ENCODE measurements at places on chromosomes 3 and 15. TPM values are rescaled to one million over a fixed set of nuclear protein-coding genes. Genes with fewer than 3 reads are reported as not detected.

DNA sequence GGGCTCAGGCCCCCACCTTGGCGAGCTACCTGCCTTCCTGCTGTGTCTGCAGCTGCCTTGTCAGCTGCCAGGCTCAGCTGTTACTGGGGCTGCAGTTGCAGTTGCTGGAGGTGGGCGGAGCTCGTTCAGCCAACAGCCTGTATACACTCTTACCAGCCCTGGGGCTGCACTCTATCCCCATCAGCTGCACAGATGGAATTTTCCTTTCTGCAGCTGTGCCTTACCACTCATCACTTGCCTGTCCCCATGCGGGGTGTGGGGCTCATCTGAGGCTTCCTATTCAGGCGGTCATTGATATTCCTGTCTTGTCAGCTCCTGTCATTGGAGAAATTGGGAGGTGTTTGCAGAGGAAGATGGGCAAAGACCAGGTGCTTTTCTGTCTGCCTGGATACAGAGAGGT is 9.1 kb upstream of the SYN2 start:
- no peak for DNase-seq

- DNase-seq, result peak; percentile 60
Observed at GRCh38 chr3:50237133-50237651, 1.2 kb downstream of the GNAI2 start.

DNA sequence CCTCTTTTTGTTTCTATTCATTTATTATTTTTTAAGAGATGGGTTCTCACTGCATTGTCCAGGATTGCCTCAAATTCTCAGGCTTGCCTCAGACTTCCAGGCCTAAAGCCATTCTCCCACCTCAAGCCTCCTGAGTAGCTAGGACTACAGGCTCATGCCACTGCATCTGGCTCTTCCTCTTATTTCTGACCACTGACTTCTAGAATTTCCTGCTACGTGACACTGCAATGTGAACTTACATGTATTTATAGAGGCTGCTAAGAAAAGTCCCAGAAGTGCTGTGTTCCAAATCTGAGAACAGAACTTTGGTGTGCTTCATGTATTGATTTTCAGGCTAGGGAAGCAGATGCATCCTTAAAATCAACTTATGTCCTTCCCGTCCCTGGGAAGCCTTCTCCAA is 407.4 kb downstream of the RSL24D1 start:
- DNase-seq, result no peak

GRCh38 chr3:157045238-157045850 is 114.6 kb downstream of the CCNL1 start:
- no peak for DNase-seq

DNA sequence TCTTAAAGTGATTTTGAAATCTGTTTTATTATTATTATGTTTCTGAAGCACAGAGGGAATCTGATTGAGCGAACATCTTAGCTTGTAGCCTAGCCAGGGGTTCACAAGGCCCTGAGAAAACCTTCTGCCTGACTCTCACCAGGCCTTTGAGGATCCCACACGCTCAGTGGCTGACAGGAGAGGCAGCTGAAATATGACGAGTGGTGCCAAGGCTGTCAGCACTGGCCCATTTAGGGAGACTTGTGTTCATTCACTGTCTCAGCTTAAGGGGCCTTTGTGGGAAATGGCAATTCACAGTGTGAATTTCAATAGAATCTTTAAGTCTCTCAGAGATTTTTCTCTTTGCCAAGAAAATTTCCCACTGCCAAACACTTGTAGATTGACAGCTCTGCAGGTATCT is 770.9 kb downstream of the TUSC7 start:
- no peak for DNase-seq

DNA sequence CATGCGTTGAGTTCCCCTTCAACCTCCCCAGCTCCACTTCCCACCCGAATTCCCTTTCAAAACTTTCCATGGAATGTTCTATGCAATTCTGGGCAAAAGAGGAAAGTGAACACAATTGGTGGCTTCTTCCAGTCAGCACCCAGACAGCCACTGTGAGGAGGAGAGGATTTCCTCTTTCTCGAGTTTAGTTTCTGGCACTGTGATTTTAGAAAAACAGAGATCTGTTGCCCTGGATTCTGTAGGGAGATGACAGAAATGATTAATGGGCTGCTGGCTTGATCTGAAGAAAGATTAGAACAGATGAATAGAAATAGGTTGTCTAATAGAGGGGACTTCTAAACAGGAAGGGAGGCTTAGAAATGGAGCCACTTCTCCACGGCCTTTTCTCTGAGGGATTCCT is 172.0 kb downstream of the MCTP2 start:
- no peak for DNase-seq

DNA sequence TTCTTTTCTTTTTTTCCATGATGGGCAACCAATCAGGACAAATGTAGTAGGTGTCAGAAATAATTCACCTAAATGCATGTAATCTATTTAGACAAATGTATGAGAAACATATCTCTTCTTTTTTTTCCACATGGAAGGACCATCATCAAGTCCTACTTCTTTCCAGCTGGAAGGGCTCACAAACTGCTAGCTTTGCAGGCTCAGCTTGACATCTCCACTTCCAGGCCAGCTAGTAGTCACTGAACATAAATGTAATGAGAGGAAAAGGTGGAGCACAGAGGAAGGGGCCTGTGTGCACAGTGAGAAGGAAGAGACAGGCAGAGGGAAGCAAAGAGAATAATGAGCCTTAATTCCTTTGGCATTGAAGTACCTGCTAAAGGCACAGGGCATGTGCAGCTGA is 504.9 kb downstream of the MCTP2 start:
- no peak for DNase-seq

- peak; percentile 71 for DNase-seq
Observed at GRCh38 chr3:155870945-155871745, 695 bp downstream of the GMPS start.

GRCh38 chr3:130389743-130390478 is 44.4 kb downstream of the COL6A5 start:
- DNase-seq, result no peak

GRCh38 chr15:64209680-64210334 is 47.0 kb upstream of the PPIB start:
- no peak for DNase-seq

DNA sequence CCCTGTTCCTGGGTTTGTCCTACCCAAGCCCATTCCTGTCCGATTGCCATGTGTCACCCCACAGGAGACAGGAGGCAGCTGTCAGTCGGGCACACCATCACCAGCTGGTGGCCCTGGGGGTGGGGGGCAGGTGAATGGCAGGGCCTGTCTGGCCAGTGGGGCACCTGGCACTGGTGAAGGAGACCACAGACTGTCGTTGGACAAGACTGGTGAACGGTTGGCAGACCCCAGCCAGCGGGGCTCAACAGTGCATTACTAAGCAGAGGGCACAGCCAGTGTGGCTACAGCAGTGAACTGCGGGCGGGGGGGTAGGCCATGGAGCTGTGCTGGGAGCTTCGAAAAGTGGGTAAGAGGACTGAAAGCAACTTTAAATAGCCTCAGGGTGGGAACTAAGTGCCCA is 2.1 kb downstream of the SEMA7A start:
- no peak for DNase-seq

- DNase-seq, result no peak
Observed at GRCh38 chr3:52894756-52895155, 2.6 kb downstream of the STIMATE start.

DNA sequence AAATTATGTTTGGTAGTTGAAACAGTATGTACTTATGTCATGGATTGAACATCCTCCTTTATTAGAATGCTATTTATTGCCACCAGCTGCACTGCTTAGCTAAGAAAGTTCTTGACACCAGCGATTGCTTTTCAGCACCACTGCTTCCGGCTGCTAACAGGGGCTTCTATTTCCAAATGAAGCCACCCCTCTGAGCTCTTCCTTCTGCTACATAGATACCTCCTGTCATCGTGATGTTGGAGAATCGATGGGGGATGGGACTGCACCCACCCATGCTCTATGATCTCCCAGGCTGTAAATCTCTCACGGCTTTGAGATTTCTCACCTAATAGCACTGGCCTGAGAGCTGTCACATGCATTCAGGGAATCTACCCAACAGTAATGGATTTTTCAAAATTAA is 259.2 kb downstream of the MEIS2 start:
- no peak for DNase-seq

- no peak for DNase-seq
Observed at GRCh38 chr3:149592758-149593240, 65.0 kb downstream of the WWTR1 start.

GRCh38 chr15:87591582-87591981 is 665.0 kb downstream of the NTRK3 start:
- DNase-seq, result no peak

Gene SEMA7A
- total RNA-seq, result 4.6 TPM

Gene FOXB1
- not detected for total RNA-seq

Gene ENTPD3
- total RNA-seq, result 4.3 TPM

Gene CSTA
- total RNA-seq, result 39.5 TPM
